NCI-H82 (cell line): ENCODE measurements at places on chromosomes 6 and 20.

DNA sequence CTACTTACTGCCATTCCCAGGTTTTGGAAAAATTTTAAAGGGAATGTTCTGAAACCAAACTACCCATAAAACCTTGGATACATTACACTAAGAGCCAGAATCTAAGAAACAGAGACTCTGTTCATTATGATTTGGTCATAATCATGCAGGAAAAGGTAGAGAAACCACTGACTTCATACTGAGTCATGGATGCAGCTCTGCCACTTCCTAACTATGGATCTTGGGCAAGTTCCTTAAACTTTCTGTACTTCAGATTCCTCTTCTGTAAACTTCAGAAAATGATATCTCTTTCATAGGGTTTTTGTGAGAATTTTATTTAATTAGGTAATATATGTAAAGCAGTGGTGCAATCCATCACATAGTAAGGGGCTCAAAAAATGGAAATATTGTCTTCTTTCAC, 20.0 kb downstream of the PLA2G7 start:
- DNase-seq = no peak

GRCh38 chr20:45221076-45221475, at the start of gene SEMG2:
Gene SEMG2 (plus strand): TSS chr20:45221373. CDS start chr20:45221390, 17 bp downstream.
- DNase-seq = no peak

DNA sequence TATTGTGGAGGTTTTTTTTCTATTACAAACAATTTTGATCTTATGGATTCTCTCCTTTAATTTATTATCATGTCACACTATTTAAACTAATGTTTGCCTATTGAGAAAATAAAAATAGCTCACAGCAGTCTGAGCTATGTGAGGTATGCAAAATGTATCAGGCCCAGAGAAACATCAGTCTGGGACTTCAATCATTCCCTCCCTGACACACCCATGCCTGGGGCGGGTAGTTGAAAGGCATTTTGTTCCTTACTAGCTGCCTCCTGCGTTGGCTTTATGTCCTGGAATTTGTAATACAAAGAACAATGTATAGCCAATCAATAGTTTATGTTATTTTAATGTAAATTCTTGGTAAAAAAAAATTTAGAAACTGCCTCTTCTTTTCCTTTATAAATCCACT, 403.3 kb downstream of the EPM2A start:
- no peak for DNase-seq

DNA sequence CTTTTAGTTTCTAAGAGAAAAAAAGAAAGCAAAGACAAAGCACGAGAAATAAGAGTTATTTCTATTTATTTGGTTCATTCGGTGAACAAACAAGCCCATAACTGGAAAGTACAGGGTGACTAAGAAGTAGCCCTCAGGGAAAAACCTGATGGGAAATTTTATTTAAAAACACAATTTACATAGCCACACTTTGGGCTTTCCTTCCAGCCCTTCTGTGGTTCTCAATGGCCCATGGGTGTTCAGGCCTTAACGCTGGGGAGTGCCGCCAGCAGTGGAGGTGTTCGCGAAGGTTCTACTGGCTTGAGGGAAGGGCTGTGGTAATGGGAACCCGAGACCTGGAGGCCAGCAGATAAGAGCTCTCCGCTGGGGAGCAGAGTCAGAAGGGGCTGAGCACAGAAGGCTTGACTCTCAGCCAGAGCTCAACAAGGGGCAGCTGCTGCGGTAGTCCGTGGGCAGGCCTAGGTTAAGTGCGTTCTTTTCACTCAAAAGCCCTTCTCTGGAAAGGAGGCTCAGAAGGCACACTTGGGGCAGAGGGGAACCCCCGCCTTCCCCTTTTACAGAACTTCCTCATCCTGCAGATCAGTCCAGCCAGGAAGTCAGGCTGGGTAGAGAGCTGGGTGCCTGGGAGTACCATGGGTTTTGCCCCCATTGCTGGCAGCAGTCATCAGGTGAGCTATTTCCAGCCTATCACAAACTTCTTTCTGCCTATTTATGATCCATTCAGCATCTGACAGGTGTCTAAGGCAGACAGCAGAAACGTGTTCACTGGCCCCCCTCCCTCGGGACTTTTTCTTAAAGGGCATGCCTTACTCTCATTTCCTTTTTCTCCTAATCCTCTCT, 8.8 kb upstream of the CD83 start:
- DNase-seq = no peak

DNA sequence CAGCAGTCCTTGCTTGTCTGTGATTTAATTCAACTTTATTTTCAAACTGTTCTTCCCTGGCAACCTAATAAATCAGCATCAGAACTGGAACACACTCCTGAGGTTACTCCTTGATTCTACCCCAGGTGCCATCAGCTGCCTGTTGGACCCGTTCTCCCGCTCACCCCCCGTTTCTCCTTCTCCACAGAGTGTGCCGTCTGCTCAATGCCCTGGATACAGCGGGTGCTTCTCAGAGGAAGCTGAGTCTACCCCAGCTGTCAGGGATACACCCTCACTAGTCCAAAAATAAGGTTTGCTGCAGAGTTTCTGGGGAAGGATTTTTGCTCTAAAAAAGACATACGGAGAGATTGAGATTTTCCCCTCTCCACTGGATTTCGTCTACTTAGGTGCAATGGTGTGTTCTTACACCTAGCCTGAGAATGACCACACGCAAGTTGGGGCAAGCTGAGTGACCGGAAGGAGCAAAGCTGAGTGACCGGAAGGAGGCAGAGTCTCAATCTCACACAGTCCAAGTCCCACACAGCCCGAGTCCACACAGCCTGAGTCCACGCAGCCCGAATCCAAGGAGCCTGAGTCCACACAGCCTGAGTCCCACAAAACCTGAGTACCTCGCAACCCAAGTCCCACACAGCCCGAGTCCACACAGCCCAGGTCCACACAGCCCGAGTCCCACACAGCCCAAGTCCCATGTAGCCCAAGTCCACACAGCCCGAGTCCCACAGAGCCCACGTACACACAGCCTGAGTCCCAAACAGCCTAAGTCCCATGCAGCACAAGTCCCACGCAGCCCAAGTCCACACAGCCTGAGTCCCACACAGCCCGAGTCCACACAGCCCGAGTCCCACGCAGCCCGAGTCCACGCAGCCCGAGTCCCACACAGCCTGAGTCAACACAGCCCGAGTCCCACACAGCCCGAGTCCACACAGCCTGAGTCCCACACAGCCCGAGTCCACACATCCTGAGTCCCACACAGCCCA, 58.6 kb upstream of the DACT2 start:
- no peak for DNase-seq

- no peak for DNase-seq
These were observed 5.5 kb upstream of the PRELID3B start for GRCh38 chr20:59047938-59048680.

GRCh38 chr6:1645466-1646185, 35.9 kb downstream of the FOXC1 start:
- no peak for DNase-seq

DNA sequence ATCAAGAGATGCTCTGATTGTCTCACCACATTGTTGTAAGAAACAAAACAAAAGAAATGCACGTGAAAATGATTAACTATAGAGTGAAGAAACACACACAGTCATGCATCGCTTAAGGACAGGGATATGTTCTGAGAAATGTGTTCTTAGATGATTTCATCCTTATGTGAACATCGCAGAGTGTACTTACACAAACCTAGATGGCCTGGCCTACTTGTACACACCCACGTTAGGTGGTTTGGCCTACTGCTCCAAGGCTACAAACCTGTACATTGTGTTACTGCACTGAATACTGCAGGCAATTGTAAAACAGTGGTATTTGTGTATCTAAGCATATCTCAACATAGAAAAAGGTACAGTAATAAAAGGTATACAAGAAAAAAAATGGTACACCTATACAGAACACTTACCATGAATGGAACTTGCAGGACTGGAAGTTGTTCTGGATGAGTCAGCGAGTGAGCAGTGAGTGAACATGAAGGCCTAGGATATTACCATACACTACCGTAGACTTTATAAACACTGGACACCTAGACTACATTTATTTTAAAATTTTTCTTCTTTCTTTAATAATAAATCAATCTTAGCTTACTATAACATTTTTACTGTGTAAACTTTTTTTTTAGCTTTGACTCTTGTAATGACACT, 48.6 kb downstream of the FKBP5 start:
- DNase-seq = no peak

DNA sequence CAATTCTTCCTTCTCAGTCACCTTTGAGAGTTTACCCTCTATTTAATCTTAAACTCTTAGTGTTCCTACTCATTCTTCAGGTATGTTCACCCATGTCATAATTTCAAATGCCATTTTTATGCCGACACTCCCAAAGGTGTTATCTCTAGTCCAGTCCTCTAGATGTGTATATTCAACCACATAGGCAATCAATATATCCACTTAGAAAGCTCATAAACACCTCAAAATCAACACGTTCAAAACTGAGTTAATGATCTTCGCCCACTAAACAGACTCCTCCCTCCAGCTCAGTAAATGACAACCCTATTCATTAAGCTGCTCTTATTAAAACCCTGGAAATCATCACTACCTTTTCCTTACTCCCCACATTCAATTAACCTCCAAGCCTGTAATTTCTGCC, 6.4 kb downstream of the OSTM1 start:
- DNase-seq = no peak

GRCh38 chr6:157089258-157089657, 234.1 kb downstream of the TMEM242 start:
- no peak for DNase-seq

GRCh38 chr20:6095409-6095808, 27.4 kb downstream of the FERMT1 start:
- no peak for DNase-seq

DNA sequence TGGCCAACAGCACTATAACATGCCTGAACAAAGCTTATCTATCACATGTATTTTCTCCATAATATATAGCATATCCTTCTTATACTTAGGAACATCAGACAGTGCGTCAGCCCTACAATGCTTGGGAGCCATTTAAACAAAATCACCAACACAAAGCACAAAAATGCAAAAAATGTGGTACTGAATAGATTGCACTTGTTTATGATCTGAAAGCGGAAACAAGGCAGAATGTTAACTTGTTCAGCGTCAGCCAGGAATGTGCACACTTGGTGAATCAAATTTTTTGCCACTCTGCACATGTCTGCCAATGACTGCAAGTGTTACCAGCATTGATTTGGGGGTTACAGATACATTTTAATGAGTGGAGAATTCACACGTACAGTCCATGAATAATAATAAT, 14.8 kb downstream of the SLC35A1 start:
- no peak for DNase-seq

- DNase-seq = no peak
These were observed 11.7 kb downstream of the TSPYL1 start for GRCh38 chr6:116267836-116268588.

- peak; percentile 91 for DNase-seq
These were observed 112.0 kb upstream of the COL21A1 start for GRCh38 chr6:56359201-56359899.

GRCh38 chr20:8661229-8661952, 407.5 kb upstream of the PLCB4 start:
- peak; percentile 44 for DNase-seq

DNA sequence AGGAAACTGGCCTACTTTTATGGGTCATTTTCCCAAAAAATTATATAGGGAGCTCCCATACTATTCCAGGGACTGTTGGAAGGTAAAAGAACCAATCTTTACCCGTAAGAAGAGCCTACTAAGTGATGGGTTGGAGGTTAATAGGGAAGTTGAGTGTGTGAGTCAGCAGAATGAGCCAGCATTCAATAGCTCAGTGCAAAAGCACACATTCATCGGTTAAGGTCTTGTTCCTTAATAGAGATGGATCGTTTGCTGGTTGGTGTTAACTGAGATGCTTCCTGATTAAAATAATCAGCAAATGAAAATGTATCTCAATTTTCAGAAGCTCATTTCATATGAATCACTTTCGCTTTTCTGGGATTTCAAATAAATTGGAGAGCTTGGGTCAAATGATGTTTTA, 115.3 kb upstream of the MRPS10 start:
- no peak for DNase-seq

DNA sequence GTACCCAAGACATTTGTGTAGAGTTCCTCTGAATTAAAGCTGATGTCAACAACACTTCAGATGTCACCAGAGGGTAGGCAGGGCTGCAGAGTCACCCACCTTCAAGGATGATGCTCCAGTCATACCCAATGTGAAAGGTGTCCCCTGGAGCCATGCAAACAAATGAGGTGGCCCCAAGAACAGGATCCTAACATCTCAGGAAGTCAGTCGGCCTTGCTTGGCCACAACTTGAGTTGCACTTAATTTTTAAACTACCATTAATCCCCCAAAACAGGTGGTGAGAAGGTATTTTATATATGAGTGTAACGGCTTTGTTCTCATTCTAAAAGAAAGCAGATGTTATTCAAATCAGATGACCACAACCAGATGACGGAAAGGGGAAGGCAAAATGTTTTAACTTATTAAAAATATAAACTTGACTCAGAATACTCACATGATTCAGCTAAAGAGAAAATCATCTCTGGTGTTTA, 21.1 kb upstream of the SERPINB1 start:
- no peak for DNase-seq

GRCh38 chr20:19934792-19935491, 82.2 kb upstream of the NAA20 start:
- no peak for DNase-seq

GRCh38 chr20:35285806-35286076, 1.2 kb upstream of the EIF6 start:
- DNase-seq = no peak

- DNase-seq = no peak
These were observed 37.9 kb upstream of the RNF24 start for GRCh38 chr20:4053071-4053919.

DNA sequence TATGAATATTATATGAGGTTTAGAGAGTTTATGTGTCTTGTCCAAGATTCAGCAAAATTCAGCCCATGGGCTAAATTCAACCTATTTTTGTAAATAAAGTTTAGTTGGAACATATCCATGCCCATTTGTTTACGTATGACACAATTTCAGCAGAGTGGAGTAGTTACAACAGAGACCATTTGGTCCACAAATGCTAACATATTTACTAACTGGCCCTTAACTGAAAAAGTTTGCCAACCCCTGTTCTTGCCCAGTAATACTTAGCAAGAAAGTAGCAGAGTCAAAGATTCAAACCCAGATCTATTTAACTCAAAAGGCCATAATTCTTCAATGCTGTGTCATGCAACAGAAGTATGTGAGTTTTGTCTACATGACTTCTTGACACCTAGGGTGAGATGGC, 561.0 kb downstream of the PTPRT start:
- no peak for DNase-seq

GRCh38 chr20:5434116-5434515, 117.4 kb upstream of the PROKR2 start:
- no peak for DNase-seq

- peak; percentile 41 for DNase-seq
These were observed 3.2 kb downstream of the ACTR5 start for GRCh38 chr20:38751360-38751976.

GRCh38 chr20:54276577-54277169, 68.8 kb downstream of the PFDN4 start:
- no peak for DNase-seq
